Activated naive CD4-positive, alpha-beta T cell (primary cell): ENCODE measurements at places on chromosomes 6 and 20.

GRCh38 chr6:43091020-43091419, 14.9 kb downstream of the PTK7 start:
- no peak for DNase-seq

DNA sequence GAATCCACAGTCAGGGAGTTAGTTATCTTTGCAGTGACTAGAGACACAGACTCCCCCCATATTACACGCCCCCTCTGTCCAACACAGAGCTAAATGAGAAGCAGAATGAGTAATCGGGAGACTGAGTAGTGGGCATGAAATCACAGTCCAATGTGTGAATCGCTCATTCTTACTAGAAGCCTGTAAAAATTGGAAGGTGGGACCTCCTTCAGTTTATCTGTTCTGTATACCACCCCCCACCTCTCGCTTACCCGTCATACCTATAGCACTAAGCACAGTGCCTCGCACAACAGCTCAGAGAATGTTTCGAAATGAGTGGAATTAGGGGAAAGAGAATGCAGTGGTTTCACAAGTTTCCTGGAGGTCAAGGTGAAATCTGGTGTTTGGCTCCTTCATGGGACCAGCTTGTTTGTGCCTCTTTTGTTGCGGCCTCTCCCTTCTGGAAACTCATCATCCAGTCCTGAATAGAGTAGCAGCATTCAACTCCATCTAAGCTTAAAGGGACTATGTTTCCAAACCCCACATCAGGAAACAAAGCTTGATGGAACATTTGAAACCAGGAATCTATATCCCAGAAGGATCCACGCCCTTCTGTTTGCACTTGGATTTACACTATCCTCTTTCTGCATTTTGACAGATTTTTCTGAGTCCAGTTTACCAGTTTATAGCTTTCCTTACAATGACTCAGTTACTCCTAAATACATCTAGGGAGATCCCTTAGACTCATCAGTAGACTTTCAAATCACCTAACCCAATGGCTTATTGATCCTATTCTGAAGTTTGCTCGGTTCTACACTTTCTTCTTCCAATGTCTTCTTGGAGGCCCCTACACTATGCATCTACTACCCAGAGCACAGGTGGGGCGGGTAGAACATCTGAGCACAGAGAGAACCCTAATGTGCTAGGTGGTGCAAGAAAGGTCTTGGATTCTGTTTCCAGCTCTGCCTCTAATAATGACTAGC, 59.2 kb upstream of the PIM1 start:
- DNase-seq: no peak

DNA sequence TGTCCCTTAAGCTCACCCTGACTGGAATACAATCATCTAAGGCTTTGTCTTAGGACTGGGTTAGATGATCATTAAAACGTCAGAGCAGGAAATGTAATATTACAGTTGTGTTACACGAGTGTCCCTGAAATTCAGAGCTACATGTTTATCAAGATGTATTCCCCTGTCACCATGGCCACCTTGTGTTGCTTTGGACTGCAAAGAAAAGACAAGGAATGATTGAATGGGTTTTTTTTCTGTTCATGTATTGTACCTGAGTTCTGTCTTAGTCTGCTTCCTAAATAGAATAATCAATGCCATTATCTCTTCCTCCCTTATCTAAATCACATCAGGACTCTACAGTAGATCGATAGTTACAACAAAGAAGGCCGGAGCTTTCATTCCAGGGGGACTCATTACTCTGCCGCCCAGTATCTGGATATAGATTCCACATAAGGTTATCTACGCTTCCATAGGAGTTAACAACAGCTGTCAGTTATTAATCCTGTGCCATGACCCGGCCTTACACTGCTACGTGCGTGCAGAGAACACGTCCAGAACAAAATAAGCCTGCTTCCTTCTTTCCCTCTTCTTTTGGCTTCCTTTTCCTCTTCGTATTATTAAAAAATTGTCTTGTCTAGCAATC, 274.1 kb upstream of the SASH1 start:
- DNase-seq: no peak

DNA sequence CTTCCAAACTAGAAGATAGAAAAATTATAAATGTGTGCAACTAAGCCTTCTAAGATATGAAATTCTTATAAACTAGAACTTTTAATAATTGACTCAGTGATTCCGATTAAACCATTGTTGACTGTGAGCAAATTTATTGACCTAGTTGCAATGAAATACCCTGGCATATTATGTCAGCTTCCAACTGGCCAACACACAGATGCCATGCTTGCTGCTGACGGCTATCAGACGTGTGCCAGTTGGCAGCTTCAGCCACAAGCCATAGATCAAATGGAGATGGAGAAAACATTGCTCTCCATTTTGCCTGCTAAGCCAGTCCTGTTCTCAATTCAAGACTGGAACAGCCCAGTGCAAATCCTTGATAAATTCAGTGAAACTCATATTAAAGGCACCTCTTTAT, 101.7 kb upstream of the HDGFL1 start:
- DNase-seq: no peak

DNA sequence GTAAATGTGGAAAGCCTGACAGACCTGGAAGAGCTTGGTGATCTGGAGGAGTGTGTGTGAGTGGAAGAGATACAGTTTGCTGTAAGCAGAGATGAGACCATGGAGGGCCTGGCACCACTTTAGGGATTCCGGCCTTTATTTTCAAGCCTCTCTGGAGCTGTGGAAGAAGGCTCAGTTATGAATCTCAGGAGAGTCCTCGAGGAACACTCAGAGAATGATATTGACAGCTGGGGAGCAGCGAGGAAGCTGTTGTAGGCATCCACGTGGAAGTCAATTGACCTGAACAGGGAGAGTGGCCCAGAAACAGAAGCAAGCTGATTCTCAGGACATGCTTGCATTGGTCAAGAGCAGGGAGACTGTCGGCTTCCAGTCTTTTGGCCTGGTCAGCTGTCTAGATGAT, 108.4 kb upstream of the FOXQ1 start:
- no peak for DNase-seq

GRCh38 chr6:67433124-67433523, 1202.0 kb upstream of the ADGRB3 start:
- DNase-seq: no peak

GRCh38 chr6:140597181-140597580, 1222.7 kb upstream of the CITED2 start:
- no peak for DNase-seq

GRCh38 chr6:24991810-24992467, 56.2 kb upstream of the RIPOR2 start:
- peak; percentile 49 for DNase-seq

- no peak for DNase-seq
Observed at GRCh38 chr6:439641-440167, 48.2 kb downstream of the IRF4 start.

- DNase-seq: peak; percentile 28
Observed at GRCh38 chr6:131909408-131910218, 41.6 kb downstream of the CCN2 start.

DNA sequence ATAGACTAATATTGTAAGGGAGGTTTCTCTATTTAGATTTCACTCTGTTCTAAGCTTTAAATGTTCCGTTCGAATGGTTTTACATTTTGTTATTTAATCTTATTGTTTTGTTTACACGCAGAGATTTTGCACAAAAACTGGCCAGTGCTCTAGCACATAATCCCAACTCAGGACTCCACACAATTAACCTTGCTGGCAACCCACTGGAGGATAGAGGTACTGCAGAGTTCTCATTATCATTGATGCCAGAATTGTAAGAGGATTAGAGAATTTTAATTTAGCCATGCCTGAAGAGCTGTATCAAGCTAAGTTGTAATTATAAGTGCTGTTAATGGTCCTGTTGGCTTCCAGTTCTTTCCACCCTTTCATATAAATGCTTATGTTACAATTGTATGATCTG, 179.7 kb upstream of the SCGN start:
- DNase-seq: no peak

DNA sequence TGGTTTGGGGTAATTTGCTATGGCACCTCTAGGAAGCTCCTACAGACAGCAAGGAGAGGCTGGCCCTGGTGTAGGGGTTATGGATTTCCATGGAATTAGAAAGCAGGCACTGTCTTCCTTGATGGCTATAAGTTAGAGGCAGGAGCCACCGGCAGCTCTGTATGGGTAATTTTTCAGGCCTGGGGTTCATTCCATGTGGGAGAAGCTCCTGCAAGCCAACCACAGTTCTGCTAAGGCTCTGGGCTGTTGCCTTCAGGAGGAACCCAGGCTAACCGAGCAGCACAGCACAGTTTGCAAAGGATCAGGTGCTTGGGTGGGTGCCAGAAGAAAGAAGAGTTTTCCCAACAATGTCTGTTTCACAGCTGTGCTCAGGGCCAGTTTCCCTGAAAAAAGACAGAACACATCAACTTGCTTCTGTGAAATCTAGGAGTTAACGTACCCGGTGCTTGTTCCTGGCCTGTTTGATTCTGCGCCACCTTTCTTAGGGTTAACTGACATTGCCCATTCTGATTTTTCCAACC, 162.8 kb upstream of the MYLIP start:
- DNase-seq: no peak

DNA sequence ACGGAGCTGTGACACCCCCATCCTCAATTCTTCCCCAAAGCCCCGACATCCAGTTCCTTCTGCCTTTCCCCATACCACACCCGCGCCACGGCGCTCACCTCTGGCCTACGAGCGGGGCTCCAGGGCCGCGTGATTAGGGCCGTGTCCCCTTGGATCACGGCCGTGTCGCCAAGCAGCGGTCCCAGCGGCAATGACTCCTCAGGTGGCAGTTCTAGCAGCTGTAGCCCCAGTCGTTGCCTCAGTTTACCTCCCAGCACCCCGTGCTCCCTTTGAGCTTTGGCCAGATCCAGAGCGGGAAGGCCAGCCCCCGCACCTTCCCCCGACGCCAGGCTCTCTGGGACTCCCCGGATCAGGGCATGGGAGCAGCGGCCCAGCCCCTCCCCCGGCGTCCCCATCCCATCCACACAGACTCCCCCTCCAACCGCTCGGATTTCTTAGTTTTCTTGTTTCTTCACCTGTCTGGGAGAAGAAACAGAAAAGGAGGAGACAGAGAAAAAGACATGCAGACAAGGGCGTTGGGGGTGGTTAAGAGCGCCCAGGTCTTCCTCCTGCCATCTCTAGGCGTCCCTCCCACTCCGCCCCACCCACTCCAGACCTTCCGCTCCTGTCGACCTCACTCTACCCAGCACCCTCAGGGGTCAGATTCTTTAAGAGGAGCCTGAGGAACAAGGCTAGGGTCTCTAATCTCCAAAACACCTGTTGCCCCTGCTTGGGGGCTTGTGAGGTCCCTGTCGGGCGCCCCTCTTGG, at the start of gene DDAH2:
Gene DDAH2, minus strand, starts transcription at position 533 of the 748 bp plus-strand sequence. Its CDS starts 138 bp downstream, at position 395.
- no peak for DNase-seq

DNA sequence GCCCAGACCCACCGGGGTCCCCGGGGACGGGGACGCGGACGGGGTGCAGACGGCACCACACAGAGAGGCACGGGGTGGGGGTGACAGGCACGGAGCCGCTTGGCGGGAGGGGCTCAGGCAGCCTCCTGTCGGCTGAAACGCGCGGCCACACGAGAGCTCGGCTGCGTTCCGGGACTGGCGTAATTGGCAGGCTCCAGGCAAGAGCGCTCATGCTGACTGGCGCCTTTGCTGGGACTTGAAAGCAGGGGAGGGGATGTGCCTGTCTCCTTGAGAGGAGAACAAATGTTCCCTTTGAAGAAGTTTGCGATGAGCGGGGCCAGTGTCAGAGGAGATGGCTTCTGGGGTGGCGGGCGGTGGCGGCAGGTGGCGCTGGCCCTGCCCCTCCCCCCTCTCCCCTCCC, 25.8 kb downstream of the BHLHE23 start:
- peak; percentile 33 for DNase-seq

- DNase-seq: no peak
Observed at GRCh38 chr6:153130515-153131036, 506 bp downstream of the RGS17 start.

GRCh38 chr6:127539272-127539671, 20.1 kb upstream of the MTCL3 start:
- no peak for DNase-seq

- no peak for DNase-seq
Observed at GRCh38 chr6:85674604-85675003, 31.9 kb upstream of the SYNCRIP start.

DNA sequence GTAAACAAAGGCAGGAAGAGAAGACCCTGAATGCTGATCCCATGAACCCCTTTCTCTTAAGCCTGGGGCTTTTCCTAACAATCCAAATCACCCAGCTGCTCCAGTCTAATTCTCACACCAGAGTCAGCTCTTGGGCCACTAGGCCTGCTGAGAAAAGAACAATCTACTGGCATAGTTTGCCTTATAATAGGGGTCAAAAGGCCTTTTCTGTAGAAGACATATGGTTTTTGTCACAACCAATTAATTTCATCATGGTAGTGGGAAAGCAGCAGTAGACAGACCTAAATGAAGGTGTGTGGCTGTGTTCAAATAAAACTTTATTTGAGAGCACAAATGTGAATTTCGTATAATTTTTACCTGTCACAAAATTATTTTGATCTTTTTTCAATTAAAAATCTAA, 994.7 kb upstream of the EPHA7 start:
- DNase-seq: no peak

- DNase-seq: no peak
Observed at GRCh38 chr20:46977909-46978588, 83.4 kb downstream of the EYA2 start.

DNA sequence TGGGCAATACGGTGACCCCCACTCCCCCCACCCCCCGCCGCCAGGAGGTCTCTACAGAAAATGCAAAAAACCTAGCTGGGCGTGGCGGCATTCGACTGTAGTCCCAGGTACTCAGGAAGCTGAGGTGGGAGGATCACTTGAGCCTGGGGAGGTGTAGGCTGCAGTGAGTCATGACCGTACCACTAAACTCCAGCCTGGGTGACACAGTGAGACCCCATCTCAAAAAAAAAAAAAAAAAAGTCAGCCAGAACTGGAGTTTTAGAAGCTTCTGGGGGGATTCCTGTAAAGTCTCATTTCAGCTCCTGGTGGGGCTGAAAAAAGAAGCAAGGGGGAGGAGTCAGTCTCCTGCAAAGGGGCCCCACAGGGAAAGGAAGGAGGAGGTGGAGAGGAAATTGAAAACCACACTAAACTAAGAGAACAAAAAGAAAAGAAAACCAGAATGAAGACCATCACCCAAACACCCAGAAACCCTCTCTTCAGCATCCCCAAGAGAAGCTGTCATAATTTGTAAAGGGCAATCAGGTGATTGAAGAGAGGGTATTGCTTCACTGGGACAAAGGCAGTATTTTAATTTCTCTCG, 50.4 kb downstream of the NOL4L start:
- DNase-seq: no peak

DNA sequence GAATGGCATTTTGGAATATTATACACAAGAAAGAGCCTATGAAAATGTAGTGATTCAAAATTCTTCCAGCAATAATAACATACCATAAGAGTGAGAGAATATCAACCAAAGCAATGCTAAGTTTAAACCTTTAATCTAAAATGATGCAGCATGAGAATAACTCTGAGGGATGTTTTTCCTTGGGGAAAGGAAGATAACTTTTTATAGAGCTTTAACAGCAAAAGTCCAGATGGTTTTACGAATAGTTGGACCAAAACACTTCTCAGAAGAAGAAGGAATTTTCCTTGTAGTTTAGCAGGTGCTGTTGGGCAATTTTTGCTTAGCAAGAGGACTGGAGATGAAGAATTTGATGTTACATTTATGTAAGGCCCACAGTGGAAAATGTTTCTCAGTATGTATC, 1503.2 kb downstream of the HACE1 start:
- DNase-seq: no peak

GRCh38 chr6:161963634-161964234, 689.9 kb upstream of the AGPAT4 start:
- no peak for DNase-seq
